Fibroblast of the aortic adventitia (primary cell): ENCODE measurements at places on chromosomes 1 and 21. TPM values are rescaled to one million over a fixed set of nuclear protein-coding genes. Genes with fewer than 3 reads are reported as not detected.
A peak's percentile ranks its signal among the peaks of the same experiment; 100 is the strongest.

DNA sequence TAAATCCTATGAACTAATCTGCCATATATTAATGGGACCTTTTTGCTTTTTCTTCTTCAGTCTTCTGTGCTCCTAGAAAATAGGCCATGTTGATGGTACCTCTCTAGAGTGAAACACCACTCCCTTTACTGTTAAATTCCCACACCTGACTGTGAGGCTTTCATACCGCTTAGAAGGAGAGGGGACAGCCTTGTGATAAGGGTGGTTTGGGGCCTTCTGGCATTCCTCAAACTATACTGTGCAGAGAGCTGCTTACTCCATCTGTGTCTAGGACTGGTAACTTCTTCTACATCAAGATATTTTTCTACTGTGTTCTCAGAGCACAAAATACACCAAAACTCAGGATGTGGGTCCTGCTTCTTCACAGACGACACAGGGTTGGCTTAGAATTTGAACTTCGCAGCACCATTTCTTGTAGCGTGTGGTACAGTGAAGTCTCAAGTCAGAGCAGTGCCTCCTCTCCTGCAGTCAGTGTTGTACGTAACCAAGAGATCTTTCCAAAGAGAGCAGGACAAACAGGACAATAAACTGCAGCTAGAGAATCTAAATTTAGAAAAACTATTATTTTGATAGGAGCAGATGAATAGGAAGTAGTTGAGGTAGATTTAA lies 43.8 kb downstream of the MACO1 start:
- DNase-seq, result no peak

GRCh38 chr1:2382621-2383361 lies 8.6 kb downstream of the MORN1 start:
- no peak for DNase-seq

- no peak for DNase-seq
These were observed 8.8 kb downstream of the RAB7B start for GRCh38 chr1:205994346-205994745.

- DNase-seq, result no peak
These were observed 182.4 kb downstream of the CDC7 start for GRCh38 chr1:91682882-91683597.

- DNase-seq, result no peak
These were observed 150.1 kb upstream of the RUNX1 start for GRCh38 chr21:35198982-35199732.

- peak; percentile 54 for DNase-seq
These were observed at the start of gene JAM2 for GRCh38 chr21:25638660-25639550. TSS of gene JAM2 (plus strand) at chr21:25639258. CDS start at chr21:25639822, 564 bp downstream.

DNA sequence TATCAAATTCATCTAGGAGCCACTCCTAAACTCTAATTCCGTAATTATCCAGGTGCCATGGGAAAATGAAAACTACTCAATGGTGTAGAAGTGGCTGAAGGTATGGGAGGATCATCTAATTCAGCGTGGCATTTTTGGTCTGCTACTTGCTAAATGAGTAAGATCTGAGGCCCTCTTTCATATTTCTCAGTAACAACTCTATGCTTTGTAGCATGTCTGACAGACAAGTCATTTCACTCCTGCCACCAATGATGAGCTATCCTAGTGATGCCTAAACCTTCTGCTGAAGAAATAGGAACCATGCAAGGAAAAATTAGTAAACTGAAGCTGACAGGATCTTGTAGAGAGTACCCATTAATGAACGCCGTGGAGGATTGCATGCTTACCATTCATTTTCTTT lies 145.3 kb downstream of the NTNG1 start:
- no peak for DNase-seq

DNA sequence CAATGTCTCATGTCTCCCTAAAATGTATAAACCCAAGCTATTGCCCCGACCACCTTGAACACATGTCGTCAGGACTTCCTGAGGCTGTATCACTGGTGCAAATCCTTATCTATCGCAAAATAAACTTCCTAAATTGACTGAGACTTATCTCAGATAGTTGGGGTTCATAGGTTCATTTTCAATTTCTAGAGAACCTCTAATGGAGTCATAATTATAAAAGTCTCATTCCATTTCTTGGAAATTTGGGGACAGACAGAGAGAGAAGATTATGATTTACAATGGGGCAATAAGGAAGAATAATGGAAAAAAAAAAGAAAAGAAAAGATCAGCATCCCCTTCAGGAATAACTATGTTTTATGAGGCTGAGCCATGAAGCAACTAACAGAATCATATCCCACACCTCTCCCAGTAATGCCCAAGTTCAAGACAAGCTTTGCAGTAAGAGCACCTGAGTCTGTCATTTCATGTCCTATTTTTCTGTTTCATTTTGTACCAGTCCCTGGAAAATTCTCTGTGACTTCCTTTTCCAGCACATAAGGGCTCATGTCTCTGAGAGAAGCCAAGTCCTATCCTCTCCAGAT lies 70.0 kb upstream of the ETS2 start:
- DNase-seq, result no peak

- no peak for DNase-seq
These were observed 55.3 kb upstream of the TARDBP start for GRCh38 chr1:10957133-10957532.

- peak; percentile 39 for DNase-seq
These were observed 176.9 kb downstream of the NEK7 start for GRCh38 chr1:198333744-198334143.

- DNase-seq, result no peak
These were observed 9.3 kb upstream of the DCAF6 start for GRCh38 chr1:167927046-167927754.

DNA sequence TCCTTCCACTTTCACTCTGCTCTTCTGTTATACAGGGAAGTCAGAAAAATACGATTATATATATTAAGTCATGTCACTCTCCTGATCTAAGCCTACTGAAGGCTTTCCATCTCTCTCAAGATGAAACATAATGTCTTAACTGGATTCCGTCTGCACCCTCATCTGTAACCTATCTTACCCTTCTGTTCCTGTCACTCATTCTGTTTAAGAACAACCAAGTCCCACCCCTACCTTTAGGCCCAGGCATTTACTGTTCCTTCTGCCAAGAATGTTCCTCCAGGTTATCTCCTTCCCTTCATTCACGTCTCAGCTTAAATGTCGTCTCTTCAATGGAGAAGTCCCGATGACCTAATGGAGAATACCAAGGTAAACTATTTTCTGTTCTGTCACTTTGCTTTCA lies 1802.4 kb downstream of the MRPL39 start:
- DNase-seq, result no peak

- peak; percentile 15 for DNase-seq
These were observed 107.3 kb upstream of the RUNX3 start for GRCh38 chr1:25037174-25038074.

DNA sequence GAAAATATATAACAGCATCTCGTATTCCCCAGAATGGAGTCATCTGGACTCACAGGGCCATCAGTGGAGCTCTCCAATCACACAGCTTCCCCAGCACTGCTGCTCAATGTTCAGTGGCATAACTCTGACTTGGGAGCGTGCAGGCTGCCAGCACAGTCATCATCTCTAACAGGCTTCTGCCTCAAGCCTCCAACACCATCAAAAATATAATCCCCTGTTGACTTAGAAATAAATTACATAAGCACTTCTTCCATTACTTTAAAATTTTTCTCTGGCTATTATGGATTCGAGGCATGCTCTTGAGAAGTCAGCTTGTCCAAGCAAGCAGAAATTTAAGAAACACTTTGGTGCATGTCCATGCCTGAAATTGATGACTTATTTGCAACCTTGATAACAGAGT lies 6.2 kb downstream of the DUSP23 start:
- DNase-seq, result peak; percentile 43

DNA sequence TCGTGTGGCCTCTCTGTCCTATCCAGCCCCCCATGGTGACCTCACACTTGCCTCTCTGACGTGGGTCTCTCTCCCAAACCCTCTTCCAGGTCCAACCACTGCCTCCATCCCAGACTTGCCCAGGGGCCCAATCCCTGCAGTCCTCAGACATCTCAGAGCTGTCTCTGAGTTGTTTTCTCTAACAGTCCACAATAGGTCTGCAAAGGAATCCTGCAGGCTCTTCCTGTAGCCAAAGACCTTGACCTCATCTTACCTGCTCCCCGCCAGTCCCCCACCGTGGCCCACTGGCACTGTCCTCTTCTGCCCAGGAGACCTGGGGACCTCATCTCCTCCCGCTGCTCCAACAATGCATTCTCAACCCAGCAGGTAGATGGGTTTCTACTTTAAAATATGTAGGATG lies 10.0 kb downstream of the RNF187 start:
- no peak for DNase-seq

GRCh38 chr1:231357831-231358354 lies 19.8 kb downstream of the SPRTN start:
- peak; percentile 85 for DNase-seq

- DNase-seq, result peak; percentile 10
These were observed 49.6 kb upstream of the PSMG1 start for GRCh38 chr21:39232861-39233291.

DNA sequence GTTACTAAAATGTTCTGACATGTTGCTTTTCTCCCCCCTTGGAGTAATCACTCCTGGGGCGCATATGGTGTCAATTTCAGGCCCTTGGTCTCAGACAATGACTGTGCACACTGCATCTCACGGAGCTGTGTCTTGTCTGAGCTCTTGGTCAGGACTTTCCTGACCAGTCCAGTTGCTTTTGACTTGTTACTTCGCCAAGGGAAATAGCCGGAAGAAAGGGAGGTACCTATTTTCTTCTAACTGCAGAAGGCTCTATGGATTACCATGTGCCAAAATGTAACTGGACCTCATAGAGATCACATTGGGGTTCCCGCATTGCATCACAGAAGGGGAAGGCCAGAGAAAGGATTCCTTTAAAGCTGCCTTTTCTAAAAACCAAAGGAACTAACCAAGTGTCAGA lies 68.6 kb downstream of the SPAG17 start:
- DNase-seq, result peak; percentile 69

GRCh38 chr1:67020304-67020703 lies 33.6 kb downstream of the SLC35D1 start:
- peak; percentile 86 for DNase-seq

DNA sequence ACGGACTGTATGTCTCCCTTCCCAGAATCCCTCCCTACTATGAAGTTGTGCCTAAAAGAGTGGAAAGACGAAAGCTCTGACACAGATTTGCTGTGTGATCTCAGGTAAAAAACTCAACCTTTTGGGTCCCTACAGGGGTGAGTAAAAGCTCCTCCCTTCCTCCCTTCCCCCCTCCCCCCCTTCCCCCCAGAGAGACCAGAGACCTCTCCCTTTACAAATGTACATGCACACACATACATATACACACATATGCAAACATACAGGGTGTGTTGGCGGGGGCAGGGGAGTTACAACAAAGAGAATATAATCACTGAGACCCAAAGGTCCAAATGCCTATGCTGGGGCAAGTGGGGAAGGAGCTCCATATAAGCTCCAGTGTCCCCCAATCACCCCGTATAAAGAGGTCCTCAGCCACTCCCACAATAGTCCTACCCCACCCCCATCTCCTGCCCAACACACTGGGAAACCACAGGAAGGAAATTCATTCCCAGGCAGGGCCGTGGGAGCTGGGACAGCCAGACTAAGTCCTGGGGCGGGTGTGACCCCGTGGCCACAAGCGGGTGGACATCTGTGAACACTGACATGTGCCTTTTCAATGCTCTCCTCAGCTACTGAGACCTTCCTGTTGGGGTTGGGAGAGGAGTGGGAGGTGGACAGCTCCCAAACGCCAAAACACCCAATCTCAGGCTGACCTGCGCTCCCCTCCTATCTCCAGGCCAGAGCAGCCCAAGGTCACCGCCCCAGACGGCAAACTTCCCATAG lies 2.0 kb downstream of the MEF2D start:
- no peak for DNase-seq

DNA sequence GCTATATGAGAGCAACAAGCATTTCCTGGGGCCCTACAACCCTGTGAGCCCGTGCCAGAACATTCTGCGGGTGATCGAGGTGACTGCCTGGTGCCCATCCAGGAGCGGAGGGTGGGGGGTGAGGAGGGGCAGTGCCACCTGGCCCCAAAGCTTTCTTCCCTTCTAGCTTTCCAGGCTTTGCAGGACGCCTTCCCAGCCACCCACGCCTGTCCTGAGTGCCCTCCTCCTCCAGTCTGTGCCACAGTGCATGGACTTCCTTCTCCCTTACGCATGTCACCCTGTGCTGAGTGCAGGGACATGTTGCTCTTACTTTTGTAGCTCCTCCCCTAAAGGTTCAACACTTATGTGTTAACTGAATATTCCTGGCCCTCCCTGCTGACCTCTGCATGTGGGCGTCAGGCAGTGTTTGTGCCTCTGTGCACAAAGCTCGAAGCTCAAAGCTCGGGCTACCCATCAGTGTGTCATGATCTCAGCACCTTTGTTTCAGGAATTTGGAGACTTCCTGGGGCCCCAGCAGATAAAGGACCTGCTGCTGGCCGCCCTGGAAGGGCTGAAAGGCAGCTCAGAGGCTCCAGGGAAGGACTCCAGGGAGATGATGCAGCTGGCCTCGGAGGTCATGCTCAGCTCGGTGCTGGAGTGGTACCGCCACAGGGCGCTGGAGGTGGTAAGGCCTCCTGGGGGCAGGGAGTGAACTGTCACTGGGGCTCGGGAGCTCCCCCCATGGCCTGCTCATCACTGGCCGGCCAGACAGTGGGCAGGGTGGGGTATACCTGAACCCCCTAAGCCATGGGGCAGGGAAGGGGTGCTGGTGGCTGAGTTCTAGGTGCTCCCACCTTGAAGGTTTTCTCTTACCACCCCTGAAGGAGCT lies 36.7 kb upstream of the TTC4 start:
- no peak for DNase-seq

DNA sequence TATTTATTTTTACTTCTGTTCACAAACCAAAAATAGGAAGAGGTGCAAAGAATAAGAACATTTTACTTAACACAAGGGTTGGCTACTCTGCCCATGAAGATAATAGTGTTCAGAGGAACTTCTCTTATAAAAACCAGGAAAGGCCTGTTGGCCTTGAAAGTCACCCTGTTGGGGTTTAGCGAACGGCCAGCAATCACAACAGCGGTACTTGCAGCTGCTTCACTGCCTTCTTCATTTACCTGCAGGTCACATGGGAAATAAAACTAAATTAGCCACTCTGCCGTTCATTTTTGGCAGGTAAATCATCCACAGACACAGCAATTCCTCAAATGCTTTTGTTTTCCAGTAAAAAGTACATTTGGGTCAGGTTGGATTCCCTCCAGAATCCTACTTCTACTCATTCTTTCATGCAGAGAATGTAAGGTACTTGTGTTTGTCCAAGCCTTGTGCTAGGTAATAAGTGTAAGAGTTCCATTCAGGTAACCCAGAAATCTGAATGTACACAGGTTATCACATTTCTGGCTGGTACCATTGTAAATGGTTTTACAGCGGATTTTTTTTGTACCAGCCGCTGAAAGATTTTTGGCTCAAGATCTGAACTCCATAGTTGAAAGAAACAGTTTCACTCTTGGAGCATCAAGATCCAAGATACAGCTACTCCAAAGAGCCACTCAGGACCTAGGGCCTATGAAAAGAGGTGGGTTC lies 13.1 kb downstream of the SERPINC1 start:
- no peak for DNase-seq

Gene GPR37L1
- not detected in 2 replicates for total RNA-seq

Gene LHX8
- total RNA-seq, result 0.09 TPM in 1 of 2 replicates, not detected in the other

Gene TMEM51
- total RNA-seq, result 1.4 and 6.5 TPM in 2 replicates

Gene GJC2
- 2.0 and 2.6 TPM in 2 replicates for total RNA-seq

Gene OR2T35
- not detected in 2 replicates for total RNA-seq

Gene DCST2
- 0.09 TPM in 1 of 2 replicates, not detected in the other for total RNA-seq

Gene DAB1
- 0.45 and 3.2 TPM in 2 replicates for total RNA-seq
